ENCODE measurements at places on chromosomes 4 and X.
A peak's percentile ranks its signal among the peaks of the same experiment; 100 is the strongest.

- DNase-seq, result no peak
These were observed 128.5 kb downstream of the SPRY1 start for GRCh38 chr4:123524958-123525628.

DNA sequence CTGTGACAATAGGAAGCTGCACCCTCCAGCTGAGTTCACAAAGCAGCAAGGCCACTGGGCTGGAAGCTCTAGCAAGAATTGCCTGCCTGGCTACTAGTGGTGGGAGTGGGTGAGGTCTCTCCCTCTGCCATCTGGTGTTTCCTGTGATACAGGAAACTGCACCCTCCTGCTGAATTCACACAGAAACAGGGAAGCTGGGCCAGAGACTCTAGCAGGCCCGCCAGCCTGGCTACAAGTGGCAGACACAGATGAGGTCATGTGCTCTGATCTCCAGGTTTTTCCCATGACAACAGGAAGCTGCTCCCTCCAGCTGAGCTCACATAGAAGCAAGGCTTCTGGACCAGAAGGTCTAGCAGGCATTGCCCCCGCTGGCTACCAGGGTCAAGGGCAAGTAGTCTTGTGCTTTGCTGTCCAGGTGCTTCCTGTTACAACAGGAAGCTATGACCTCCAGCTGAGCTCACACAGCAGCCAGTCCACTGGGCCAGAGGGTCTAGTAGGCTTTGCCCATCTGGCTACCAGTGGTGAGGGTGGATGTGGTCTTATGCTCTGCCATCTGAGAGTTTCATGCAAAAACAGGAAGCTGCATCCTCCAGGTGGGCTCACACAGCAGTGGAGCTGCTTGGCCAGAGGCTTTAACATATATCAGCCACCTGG lies 41.5 kb upstream of the ZXDA start:
- no peak for DNase-seq

DNA sequence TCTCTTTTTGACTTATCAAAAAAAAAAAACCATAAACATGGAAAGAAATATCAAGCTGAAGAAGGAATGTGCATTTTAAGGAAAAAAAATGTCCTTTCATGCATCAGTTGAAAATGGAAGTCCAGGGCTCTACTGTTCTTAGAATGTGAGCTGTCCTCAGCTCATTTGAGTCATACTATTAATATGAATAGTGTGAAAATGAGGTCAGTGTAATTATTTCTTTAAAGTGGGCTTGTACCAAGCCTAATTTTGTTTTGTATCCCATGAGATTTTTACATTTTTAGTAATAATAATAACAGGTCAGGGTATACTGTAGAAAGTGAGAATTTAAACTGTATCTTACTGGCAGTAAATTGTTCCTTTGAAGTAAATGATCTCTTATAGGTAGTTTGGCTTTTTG lies 148.5 kb downstream of the NAA11 start:
- DNase-seq, result no peak

GRCh38 chr4:16034010-16034748 lies 49.6 kb downstream of the PROM1 start:
- DNase-seq, result no peak

- no peak for DNase-seq
These were observed 300.3 kb upstream of the IGFBP7 start for GRCh38 chr4:57410331-57411052.

GRCh38 chrX:20620306-20620705 lies 353.6 kb upstream of the RPS6KA3 start:
- no peak for DNase-seq

GRCh38 chr4:16001484-16001858 lies 38.5 kb upstream of the FGFBP2 start:
- peak; percentile 8 for DNase-seq

DNA sequence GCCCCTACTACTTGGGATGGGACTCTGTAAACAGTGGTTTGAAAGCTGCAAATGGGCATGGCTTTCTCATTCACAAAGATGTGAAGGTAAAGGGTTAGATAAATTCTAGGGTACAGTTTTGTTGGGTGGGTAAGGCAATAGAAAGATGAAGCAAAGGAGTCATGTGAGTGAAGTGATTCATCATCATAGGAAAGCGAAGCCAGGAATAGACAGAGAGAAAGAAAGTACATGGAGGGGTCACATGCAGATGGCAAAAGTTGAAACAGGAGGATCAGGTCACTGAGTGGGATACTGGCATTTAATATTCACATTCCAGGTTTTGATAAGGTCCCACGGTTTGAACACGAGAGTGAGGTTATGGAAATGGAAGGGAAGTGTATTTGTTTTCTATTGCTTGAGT lies 8.2 kb upstream of the ABCG2 start:
- no peak for DNase-seq

DNA sequence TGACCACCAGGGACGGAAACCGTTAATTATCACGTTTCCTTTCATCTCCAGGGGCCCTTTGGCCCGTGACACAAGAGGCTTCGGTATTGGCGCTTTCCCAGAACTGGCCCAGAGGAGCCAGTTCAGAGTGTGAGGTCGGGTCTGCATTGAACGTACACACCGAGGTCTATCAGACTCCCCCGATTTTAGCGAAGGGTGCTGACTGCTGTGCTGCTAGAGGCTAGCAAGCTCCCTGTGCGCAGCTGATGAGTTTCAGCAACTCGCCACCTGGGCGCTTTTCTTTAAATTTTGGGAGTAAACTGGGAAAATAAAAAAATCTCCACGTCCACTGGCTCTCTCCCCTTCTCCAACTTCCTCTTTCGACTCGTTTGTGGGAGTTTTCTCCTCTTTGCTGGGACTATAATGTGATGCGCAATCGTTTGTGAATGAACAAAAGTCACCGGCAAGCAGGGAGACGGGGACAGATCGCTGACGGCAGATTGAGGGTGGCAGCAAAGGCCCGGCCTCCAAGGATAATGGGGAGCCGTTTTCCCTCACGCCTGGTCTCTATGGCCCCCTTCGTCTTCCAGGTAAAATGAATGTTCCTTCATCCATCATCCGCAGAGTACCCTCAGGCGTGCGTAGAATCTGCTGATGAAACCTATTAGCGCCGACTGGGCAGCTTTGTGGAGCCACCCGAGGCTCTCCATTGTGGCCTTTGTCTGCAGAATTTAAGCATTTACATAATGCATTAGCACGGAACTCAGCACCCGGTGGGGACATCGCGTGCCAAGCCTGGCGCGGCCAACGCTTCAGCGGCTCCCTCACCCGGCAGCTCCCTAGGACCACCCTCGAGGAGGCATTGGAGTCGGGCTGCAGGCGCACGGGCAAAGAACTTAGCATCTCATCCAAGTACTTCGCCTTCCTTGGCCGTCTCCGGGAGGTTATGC lies 1.6 kb upstream of the LRAT start:
- DNase-seq, result no peak

GRCh38 chr4:168540503-168541265 lies 43.8 kb downstream of the PALLD start:
- no peak for DNase-seq

- DNase-seq, result no peak
These were observed 116.9 kb downstream of the EFNB1 start for GRCh38 chrX:68945603-68946228.

DNA sequence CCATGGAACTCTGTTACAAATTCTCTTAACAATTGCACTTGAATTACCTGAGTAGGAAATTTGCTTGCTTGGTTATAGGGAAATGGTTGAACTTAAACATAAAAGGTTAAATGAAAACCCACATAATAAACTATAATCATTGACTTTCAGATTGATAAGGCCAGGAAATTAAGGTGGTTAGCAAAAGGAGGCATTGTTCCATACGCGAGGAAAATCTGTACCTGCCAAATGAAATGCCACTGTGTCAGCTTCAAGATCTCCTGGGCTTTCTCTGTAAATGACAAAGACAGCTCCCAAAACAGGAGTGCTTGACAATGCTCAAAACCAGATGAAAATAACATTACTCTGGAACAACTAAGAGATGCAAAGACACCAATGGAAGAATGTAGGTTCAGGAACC lies 125.5 kb upstream of the KLF3 start:
- DNase-seq, result no peak

- DNase-seq, result no peak
These were observed 126.9 kb downstream of the UNC5C start for GRCh38 chr4:95421869-95422268.

Measured in stimulated activated CD8-positive, alpha-beta memory T cell treated with anti-CD3 and anti-CD28 coated beads, Interleukin-12 subunit alpha, Interleukin-12 subunit beta, amount 100 ng/mL, for 4 hours (primary cell).